Activated naive CD8-positive, alpha-beta T cell treated with anti-CD3 and anti-CD28 coated beads for 36 hours (primary cell): ENCODE measurements at places on chromosomes 5 and 9. TPM values are rescaled to one million over a fixed set of nuclear protein-coding genes. Genes with fewer than 3 reads are reported as not detected.

DNA sequence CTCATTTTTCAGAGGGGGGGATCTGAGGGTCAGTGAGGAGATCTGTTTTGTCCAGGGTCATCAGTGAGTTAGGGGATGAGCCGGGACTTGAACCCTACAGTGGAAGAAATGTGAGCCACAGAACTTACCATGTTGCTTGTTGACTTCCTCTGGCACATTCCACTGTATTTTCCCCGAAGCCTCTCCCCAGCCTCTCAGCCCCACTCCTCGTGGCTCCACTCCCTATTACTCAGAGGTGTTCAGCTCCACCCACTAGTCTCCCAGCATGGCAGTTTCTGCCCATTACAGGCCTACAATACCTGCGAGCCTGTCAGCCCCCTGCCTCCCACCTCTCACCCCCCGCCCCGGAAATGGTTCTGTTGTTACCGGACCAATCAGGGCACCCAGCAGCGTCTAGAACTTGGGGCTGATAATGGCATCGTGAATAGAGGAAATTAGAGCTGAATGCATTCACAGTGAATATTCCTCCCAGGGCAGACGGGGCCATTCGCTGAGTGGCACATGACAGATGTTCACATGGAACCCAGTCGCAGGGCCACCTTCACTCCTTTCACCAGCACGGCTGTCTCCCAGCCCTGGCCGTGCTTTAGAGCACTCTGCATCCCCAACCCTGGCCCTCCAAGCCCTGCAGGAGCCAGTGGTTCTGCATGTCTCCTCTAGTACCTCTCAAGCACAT, 81.6 kb downstream of the KCNIP1 start:
- no peak for DNase-seq
- no peak overlapping the region for H3K27ac ChIP-seq
- H3K27me3 ChIP-seq = peaks cover 29% of the 10 kb centered on the region

DNA sequence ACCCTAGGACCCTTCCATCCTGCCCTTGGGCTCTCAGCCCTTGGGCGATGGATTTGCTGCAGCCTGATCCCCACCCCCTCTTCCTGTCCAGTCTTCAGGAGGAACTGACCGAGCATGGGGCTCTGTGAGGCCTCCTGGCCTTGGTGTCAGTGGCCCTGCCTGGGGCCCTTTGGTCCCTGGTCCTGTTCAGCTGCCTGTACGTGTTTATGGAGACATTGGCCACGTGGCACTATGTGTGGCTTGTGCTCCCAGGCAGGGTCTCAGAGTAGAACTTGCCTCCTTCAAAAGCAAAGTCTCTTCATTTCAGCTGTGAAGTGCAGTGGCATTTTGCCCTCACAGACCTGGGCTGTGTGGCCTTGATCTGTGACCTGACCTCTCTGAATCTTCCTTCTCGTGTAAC, 11.1 kb downstream of the FCN2 start:
- H3K4me1 ChIP-seq = no peaks in the 10 kb centered on the region
- H3K27me3 ChIP-seq = peaks cover 7% of the 10 kb centered on the region
- no peaks in the 10 kb centered on the region for H3K36me3 ChIP-seq
- no peak for DNase-seq

DNA sequence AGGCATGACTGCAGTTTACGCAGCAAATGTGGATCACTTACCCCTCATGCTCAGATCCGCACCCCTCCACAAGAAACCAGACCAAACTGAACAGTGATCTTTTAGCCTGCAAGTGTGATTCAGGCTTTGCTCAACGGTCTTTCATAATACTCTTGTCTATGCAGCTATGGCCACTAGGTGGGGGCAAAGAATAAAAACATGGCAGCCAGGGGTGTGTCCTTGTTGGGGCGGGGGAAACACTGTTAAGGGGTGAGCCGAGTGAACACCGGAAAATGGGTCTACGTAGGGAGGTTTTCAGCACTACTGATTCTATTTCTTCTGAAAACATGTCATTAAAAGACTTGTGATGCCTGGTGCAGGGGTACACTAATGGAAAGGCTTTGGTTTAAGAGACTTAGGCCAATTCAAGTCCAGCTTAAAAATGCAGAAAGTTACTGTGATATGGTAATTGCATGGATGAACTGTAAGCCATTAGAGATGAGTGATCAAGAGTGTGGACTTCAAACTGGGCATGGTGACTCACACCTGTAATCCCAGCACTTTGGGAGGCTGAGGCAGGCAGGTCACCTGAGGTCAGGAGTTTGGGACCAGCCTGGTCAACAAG, 49.9 kb upstream of the GPR151 start:
- DNase-seq = peak; percentile 55
- H3K4me1 ChIP-seq = peaks cover 4% of the 10 kb centered on the region
- no peaks in the 10 kb centered on the region for H3K36me3 ChIP-seq
- H3K4me3 ChIP-seq = no peak overlapping the region

Gene KLHL3
- total RNA-seq = 10.8 TPM

- no peaks in the 10 kb centered on the region for H3K36me3 ChIP-seq
- no peak overlapping the region for H3K27ac ChIP-seq
- H3K4me1 ChIP-seq = no peaks in the 10 kb centered on the region
- H3K27me3 ChIP-seq = peaks cover 3% of the 10 kb centered on the region
- DNase-seq = no peak
Observed at GRCh38 chr5:76145945-76146344, 62.8 kb downstream of the SV2C start.
